Neuronal stem cell (in vitro differentiated cells): ENCODE measurements at places on chromosomes 5 and 9.

GRCh38 chr9:122348288-122348777, 22.5 kb upstream of the PTGS1 start:
- DNase-seq = no peak

DNA sequence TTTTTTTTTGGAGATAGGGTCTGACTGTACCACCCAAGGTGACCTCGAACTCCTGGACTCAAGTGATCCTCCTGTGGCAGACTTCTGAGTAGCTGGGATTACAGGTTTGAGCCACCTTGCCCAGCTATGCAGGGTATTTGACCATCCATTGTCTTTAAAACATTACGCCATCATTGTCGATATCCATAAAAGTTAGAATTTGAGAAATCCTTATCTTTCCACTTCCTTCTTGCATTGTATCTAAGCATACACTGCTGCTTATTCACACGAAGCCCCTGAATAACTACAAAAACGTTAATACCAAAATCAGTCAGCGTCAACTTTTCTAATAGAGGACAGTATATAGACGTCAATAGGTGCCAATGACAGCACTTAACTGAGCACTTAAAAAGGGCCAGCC, 5.4 kb upstream of the OTULINL start:
- no peak for DNase-seq

GRCh38 chr9:114141553-114142402, 13.6 kb upstream of the COL27A1 start:
- DNase-seq = no peak

- no peak for DNase-seq
Observed at GRCh38 chr5:41968153-41968723, 43.2 kb downstream of the FBXO4 start.

DNA sequence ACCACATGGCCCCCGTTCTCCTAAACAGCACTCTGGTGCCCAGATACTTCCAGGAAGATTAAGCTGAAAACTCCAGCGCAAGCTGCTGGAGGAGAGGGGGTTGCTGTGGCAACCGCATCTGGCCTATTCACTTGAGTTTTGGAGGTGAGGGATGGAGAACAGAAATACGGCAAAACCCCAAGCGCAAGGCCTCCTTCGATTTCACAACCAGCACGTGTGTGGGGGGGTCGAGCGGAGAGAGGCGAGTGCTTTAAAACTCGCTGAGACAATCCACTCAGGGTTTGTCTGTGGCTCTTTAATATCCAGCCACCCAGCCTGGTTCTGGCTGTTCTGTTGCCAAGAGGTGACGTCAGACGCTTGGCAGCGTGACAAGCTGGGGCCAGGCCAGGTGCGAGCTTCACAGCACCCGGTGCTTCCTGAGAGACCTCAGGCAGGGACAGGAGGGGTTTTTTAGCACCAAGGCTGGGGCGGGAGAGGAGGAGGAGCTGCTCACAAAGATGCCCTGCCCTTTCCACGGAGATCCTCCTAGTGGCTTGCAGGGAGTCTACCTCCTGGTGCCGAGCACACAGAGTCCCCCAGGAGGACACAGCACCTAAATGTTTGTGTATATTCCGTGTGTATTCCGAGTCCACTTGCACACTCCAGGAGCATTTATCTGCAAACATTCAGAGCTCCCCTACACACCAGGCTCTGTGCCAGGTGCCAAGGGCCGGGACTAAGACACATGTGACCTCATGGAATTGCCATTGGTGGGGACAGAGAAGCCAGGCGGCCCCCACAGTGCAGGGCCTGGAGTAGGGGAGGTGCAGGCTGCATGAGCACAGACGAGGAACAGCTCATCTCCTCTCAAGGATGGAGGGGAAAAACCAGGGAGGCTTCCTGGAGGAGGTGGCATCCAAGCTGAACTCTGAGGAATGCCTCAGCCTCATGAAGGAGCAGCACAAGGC, 194.6 kb downstream of the OLFM1 start:
- no peak for DNase-seq

DNA sequence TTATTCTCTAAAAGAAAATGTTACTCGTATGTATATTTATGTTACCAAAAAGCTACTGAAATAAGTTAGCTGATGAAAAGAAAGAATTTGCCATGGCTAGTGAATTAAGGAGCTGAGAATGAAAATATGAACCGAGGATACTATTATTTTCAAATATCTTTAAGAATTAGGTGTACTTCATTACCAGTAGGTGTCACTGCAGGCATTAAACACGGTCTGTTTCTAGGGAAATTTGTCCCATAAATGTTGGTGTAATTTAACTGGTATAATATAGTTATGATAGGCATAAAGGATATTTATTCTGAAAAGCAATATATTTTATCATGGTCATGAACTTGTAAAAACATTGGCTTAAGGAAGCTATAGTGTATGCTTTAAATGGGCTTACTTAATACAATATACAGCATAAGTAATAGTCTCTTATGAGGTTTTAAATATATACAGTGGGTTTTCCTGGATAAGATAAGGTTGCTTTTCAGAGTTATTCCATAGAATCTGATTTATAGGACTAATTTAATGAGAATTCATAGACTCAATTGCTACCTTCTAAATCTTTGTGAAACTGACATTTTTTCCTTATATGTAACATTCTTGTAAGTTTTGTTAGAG, 72.4 kb upstream of the MPDZ start:
- DNase-seq = peak; percentile 8

DNA sequence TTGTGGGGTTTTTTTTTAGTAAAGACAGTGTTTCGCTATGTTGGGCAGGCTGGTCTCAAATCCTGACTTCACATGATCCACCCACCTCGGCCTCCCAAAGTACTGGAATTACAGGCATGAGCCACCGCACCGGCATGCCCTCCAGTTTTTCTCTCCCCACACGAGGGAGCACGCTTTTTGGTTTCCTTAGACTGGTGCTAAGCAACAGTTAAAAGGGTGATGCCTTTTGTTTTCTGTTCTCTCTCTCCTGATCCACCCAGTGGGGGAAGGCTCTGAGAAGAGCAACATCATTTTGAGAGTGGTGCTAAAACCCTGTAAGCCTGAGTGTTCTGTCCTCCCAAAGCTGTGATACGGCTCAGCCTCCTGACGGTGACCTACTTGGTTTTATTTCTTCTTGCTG, 146.6 kb downstream of the MAN2A1 start:
- DNase-seq = no peak

- DNase-seq = no peak
Observed at GRCh38 chr9:35000535-35001284, 11.2 kb downstream of the DNAJB5 start.

DNA sequence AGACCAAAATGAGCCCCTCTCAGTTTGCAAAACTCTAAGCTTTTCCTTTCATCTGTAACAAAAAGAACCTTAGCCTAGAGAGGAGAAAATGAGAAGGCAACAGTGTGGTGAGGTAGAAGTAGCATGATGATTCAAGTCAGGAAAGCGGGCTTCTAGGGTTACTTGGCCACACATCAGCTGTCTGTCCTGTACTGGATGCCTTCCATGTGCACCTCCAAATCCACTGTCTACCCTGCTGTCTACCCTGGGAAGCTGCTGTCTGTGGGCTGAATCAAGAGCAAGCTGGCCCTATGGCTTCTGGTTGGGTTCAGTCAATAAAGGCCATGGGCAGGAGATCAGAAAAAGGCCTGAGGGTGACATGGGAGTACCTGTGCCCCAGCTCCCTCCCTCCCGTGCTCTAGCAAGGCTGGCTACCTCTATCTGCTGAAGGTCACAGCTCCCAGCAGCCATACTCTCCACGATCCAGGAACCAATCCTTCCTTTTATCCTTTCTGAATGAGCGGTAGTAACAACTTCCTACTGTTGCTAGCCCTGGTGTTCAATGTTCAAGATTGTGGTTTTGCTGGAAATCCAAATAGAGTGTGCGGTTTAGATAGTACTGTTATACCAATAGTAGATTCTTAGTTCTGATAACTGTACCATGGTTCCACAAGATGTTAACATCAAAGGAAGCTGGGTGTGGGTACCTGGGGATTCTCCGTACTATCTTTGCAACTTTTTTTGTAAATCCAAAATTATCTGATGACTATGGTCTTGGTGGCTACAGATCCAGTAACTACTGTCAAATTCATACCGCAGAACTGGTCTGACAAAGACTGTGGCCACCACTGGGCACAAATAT, 191.0 kb downstream of the ESM1 start:
- DNase-seq = no peak

DNA sequence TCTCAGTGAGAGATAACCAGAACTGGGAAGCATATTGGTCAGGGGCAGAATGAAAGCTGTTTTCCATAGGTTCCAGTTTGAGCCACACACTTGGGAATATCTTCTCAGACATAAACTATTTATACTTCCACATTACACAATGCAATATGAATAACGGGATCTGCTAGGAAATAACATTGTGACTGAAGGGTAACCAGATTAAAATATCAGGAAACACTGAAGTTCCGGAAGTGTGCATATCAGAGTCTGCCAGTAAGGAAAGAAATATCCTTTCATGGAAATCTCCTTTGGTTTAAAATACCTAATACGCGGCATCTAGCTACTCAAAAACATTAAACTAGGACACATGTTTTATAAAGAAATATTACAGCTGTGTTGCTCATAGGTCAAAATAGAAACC, 56.3 kb downstream of the ST8SIA4 start:
- no peak for DNase-seq

GRCh38 chr9:84856181-84856632, 186.7 kb downstream of the NTRK2 start:
- no peak for DNase-seq

DNA sequence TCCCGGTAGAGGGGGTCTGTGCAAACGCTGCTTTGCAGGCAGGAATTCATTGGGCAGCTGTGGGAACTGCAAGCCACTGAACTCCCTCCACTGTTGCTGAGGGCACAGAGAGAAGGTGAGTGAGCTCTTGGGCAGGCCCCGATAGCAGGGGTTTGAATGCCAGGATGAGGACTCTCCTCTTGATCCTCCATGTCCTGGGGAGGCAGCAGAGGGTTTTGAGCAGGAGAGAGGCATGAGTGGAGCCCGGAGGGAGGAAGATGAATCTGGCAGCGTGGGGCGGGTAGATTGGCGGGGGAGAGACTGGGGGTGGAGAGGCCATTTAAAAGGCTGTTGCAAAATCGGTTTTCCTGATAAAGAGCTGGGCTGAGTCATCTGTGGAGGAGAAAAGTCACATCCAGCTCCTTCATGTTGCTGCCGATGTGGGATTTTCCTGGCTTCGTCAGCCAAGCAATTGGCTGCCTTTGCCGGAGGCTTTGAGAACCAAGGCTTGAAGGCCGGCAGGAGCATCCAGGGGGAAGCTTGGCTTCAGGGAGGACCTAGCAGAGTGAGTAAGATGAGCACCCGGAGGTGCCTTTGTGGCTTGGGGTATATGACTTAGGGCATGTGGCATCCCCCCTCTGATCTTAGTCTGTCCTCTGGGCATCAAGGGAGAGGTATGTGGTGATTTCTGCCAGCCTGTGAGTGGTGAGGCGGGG, at the start of gene SYNPO:
SYNPO (plus strand) TSS at position 350 of the 695 bp plus-strand sequence. CDS start 7,616 bp downstream, outside the sequence.
- no peak for DNase-seq

GRCh38 chr9:123465304-123465703, 109.3 kb downstream of the CRB2 start:
- DNase-seq = no peak
